Renal pelvis (tissue), 12 donors: ENCODE measurements at places on chromosomes 16 and 17. TPM values are rescaled to one million over a fixed set of nuclear protein-coding genes. Genes with fewer than 3 reads are reported as not detected.

HID1 gene
- 16.6 TPM for polyA plus RNA-seq

CFDP1 gene
- 148 TPM for polyA plus RNA-seq

- DNase-seq: no peak
Observed at GRCh38 chr17:61312406-61313295, 87.0 kb upstream of the TBX2 start.

DNA sequence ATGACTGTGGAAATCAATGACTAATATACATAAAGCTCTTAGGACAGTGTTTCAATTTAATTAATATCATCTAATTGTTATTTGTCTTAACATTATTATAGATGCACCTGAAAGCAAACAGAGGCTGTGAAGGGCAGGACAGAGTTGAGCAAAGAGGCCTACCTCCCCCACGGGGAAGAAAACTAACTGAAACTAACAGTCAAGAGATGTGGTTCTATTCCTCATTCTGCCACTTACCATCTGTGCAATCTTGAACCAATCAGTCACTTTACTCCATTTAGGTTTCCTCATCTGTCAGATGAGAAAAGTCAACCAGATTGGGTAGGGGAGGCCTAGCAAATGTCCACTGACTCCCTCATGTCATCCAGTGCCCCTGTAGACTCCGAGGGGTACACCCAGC, 59.1 kb downstream of the C17orf67 start:
- DNase-seq: no peak

DNA sequence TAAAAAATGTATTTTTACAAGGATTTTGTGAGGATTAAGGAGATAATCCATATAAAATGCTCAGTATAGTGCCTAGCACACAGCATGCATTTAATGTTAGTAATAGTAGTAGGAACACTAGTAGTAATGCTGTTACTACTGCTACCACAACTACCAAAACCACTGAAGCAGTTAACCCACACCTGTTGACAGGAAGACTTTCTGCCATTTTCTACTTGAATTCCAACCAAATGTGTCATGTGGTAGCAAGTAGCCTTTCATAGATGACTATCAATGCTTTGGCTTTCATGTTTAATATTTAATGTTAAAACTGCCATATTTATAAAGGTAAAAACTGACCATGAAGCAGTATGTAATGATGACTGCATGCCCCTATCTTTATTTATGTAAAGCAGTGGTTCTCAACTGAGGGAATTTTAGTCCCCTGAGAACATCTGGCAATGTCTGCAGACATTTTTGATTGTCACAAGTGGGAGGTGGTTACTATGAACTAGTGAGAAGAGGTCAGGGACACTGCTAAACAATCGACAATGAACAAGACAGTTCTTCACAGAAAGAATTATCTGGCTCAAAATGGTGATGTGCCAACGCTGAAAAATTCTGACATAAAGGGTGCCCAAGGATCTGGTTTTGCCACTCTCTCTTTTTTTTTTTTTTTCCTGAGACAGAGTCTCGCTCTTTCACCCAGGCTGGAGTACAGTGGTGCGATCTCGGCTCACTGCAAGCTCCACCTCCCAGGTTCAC, 89.4 kb downstream of the ITFG1 start:
- DNase-seq: no peak

OTOA gene
- 0.09 TPM for polyA plus RNA-seq
